ENCODE measurements at places on chromosomes 6 and 20.

GRCh38 chr20:58555078-58555765 lies 40.0 kb upstream of the APCDD1L start:
- DNase-seq, result no peak

- no peak for DNase-seq
Observed at GRCh38 chr6:158837684-158838625, 18.8 kb upstream of the EZR start.

GRCh38 chr20:33669224-33669623 lies 2.5 kb downstream of the ACTL10 start:
- no peak for DNase-seq

DNA sequence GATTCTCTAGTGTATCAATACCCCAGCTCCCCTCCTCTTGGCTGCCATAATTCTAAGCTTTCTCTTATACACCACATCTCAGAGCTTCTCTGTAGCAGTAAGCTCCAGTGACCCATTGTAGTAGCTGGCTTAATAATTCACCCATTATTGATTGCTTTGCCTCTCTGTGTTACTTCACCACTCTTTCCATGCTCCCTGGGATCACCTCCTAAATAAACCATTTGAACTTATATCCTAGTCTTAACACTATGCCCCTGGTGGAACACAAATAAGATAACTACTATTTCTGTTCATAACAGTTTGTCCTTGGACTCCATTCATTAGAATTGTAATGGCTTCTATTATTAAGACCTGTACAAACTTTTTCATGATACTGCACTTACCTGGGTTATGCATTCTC lies 758.9 kb downstream of the KIF16B start:
- no peak for DNase-seq

DNA sequence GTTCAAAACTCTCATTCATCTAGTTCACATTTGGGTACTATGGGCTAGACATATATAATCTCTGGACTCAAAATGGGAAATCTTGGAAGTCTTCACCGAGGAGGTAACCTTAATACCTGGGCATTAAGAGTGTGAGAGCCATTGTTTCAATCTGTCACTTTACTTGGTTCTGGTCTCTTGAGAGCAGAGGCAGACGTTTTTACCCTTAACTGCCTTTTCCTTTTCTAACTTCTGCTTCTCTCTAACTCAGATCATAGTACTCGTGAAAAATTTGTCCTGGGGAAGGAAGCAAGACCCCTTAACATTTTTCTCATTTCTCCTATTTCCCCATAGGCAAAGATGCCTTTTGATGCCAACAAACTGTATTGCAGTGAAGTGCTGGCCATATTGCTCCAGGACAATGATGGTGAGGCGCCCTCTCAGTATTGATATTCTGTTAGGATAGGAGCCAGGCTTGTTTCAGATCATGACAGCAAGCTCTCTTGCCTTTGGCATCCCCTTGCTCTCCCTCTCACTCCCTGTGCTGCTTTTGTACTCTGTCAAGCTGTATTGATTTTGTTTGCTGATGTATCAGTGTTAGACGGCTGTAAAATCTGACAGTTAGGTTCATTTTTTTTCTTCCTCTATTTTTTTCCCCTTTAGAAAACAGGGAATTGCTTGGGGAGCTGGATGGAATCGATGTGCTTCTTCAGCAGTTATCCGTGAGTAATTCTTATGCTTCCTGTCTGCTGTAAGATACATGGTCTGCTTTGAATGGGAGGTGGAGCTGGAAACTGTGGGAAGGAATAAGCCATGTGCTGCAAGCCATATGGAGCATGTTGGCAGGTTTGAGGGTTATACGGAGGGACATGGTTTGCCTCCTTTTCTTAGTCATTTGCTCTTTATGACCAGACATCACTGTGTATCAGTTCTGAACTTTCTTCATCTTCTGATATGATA lies 83.5 kb downstream of the CTNNBL1 start:
- no peak for DNase-seq

GRCh38 chr6:147158881-147159280 lies 45.3 kb upstream of the STXBP5 start:
- no peak for DNase-seq

GRCh38 chr6:40395698-40396076 lies 191.5 kb downstream of the LRFN2 start:
- DNase-seq, result no peak

- DNase-seq, result no peak
Observed at GRCh38 chr20:62545271-62545670, 69.5 kb upstream of the GATA5 start.

- DNase-seq, result no peak
Observed at GRCh38 chr6:15709651-15710269, 46.9 kb upstream of the DTNBP1 start.

DNA sequence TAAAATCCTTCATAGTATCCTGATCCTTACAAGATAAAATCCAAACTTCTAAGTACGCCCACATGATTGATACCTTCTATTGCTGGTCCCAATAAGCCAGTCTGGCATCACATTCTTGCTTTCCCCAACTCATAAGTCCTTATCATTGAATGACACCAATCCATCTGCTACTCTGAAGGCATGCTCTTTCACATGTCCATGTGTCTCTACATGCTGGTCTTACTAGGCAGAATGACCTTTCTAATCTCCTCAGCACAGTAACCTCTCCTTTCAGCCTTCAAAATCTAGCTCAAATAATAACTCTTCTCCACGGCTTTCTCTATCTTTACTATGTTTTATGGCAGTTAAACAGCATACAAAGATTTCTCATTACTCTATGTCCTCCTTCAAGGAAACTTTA lies 71.1 kb downstream of the ASCC3 start:
- no peak for DNase-seq

- no peak for DNase-seq
Observed at GRCh38 chr20:64163776-64164122, 503 bp upstream of the MYT1 start.

- DNase-seq, result no peak
Observed at GRCh38 chr20:38059832-38060231, 26.3 kb downstream of the RPRD1B start.

DNA sequence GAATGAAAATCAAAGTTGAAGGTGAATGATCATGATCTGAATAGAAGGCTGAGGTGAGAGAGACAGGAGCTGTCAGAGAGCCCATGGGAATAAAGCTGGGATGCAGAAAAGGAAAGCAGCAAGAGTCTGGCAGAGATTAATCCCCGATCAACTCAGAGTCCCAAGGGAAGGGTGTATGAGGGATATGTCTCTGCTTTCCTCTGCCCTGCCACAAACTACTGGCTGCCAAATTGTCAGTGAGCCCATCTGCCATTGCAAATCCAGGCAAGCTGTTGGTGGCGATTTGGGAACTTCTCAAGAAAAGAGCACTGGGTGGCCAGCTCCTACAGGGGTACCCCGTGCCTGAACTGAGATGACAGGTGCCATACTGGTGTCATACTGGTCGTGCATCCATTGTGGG lies 705.5 kb upstream of the MAN1A1 start:
- DNase-seq, result no peak

DNA sequence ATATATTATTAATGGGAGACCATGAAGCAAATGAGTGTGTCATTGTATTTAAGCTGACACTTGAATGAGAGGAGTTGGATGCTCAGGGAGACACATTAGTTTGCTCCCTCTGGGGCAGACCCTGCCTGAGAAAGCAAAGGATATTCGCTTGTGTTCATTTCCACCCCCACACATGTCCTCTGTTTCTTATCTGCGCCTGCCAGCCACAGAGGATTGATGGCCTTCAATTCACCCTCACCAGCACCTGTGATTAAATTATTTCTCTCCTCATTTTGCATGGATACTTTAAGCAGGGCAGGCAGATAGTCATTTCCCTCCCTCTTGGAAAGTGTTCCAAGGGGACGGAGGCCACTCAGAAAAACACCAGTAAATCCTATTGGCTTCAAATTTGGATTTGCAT lies 185.2 kb upstream of the GMDS start:
- no peak for DNase-seq

- DNase-seq, result no peak
Observed at GRCh38 chr6:73079978-73080377, 145.3 kb downstream of the KHDC1L start.

GRCh38 chr20:53751620-53752318 lies 158.1 kb upstream of the ZNF217 start:
- no peak for DNase-seq

DNA sequence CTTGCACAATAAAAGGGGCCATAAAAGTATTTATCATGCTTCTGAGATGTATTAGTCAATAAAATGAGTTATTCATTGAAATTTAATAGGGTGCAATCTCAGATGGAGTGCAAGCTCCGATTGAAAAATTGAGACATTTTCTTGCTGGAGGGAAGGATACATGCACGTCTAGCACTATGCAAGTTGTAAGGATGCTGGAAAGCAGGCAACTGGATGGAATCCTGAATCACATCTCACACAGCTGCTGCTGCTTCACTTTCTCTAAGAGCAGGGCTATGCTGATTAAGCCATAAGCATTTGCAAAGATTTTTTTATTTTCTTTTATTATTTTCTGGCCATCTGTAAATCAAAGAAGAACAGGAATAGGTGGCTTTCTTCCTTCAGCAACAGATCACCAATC lies 308.8 kb upstream of the EPHA7 start:
- DNase-seq, result no peak

- DNase-seq, result no peak
Observed at GRCh38 chr6:133887156-133887879, 1.6 kb upstream of the TCF21 start.

DNA sequence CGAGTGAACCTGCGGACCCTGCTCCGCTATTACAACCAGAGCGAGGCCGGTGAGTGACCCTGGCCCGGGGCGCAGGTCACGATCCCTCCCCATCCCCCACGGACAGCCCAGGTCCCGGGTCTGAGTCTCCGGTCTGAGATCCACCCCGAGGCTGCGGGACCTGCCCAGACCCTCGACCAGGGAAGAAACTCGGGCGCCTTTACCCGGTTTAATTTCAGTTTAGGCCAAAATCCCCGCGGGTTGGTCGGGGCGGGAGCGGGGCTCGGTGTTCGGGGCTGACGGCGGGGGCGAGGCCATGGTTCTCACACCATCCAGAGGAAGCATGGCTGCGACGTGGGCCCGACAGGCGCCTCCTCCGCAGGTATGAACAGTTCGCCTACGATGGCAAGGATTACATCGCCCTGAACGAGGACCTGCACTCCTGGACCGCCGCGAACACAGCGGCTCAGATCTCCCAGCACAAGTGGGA lies 46.9 kb upstream of the TRIM26 start:
- DNase-seq, result no peak

GRCh38 chr20:53643031-53643832 lies 49.6 kb upstream of the ZNF217 start:
- DNase-seq, result no peak

DNA sequence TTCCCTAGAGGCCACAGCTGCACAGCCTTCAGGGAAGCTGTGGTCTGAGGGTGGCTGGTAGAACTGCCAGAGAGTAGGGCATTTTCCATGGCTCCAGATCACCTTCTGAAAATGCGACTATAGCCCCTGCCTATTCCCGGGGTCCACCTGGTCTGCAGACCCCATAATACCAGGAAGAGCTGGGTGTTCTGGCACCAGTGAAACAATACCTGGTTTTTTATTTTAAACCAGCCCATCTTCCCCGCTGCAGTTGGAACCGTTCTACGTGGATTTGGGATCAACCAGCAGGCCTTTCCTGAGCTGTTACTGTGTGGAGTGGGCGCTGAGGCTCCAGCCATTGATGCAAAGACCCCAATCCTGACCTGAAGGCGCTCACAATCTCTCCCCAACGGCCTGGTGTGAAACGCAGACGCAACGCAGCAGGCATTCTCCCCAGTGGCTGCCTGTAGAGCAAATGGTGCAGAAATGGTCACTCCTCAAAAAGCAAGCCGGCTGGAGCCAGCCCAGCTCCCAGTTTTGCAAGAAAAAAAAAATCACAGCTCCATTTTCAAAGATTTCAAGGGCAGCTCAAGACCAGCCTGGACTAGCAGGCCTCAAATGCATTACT lies 11.3 kb downstream of the NPEPL1 start:
- no peak for DNase-seq

GRCh38 chr6:160519133-160519532 lies 144.9 kb downstream of the LPA start:
- DNase-seq, result no peak

- DNase-seq, result no peak
Observed at GRCh38 chr20:51697096-51697826, 70.9 kb downstream of the ATP9A start.

DNA sequence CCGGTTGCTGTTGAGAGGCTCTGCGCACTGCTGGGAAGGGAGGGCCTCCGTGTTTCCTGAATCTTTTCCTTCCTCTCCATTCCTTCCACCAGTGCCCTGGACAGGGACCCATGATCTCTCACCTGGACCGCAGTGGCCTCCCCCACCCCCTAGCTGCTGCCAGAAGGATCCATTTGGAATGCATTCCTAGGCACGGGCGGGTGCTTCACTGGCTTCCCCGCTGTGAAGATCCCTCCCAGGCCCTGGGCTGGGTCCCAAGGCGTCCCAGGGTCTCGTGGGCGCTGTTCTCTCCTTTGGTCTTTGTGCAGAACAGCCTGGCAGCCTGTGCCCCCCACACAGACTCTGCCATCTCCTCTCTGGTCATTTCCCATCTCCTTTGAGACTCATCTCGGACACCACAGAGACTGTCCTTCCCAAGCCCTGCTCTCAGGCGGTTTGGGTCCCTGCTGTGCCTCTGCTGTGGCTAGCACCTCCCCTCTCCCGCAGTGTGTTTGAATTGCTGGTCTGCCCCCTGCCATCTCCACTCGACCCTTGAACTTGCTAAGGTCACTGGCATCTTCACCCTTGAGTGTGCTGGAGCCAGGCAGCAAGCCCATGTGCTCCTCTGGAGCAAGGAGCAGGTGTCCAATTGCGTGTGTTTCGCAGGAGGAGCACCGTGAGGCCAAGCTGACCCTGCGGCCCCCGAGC lies 59.0 kb downstream of the TCP11 start:
- no peak for DNase-seq

- DNase-seq, result no peak
Observed at GRCh38 chr6:137926207-137926731, 59.2 kb downstream of the TNFAIP3 start.

DNA sequence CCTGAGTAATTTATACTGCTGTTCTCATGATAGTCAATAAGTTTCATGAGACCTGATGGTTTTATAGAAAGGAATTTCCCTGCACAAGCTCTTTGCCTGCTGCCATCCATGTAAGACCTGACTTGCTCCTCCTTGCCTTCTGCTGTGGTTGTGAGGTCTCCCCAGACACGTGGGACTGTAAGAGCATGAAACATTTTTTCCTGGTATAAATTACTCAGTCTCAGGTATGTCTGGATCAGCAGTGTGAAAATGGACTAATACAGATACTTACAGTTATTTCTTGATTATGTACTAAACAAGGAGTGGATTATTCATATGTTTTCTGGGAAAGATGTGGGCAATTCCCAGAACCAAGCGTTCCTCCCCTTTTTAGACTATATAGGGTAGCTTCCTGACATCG lies 1.9 kb upstream of the TRIM38 start:
- no peak for DNase-seq

GRCh38 chr6:75602246-75603105 lies 796 bp downstream of the SENP6 start:
- peak; percentile 32 for DNase-seq
